ENCODE measurements at places on chromosomes 13 and 19.
A peak's percentile ranks its signal among the peaks of the same experiment; 100 is the strongest.

GRCh38 chr13:21683034-21683733, 12.3 kb downstream of the FGF9 start:
- DNase-seq = no peak

DNA sequence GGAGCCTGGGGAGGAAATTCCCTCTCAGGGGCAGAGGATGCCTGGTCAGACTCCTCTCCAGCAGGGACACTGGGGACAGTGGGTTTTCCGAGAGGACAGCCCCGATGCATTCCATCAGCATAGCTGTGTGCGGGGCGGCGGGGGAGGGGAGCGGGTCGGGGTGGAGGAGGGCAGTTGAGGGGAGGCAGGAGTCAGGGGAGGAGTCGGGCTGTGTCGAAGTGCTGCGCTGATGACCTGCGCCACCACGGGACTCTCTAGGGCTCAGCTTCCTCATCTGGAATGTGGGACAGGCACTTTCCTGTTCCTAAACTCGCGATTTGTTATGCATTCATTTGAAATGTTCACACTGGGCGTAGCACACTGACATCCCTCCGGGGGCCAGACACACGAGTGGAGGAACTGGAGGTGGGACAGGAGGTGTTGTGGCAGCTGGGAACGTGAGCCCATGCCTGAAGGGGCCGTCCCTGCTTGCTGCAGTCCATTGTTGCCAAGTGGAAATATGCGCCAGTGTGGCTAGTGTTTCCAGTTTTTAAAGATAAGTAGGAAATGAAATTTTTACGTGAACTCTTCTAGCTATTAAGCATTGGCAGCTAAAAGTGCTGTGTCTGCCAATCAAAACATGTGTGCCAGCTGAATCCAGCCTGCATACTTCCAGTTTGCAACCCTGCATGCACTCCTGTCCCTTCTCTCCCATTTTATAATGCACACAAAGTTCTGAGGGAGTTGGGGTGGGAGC, 43.3 kb downstream of the FLT1 start:
- DNase-seq = no peak

DNA sequence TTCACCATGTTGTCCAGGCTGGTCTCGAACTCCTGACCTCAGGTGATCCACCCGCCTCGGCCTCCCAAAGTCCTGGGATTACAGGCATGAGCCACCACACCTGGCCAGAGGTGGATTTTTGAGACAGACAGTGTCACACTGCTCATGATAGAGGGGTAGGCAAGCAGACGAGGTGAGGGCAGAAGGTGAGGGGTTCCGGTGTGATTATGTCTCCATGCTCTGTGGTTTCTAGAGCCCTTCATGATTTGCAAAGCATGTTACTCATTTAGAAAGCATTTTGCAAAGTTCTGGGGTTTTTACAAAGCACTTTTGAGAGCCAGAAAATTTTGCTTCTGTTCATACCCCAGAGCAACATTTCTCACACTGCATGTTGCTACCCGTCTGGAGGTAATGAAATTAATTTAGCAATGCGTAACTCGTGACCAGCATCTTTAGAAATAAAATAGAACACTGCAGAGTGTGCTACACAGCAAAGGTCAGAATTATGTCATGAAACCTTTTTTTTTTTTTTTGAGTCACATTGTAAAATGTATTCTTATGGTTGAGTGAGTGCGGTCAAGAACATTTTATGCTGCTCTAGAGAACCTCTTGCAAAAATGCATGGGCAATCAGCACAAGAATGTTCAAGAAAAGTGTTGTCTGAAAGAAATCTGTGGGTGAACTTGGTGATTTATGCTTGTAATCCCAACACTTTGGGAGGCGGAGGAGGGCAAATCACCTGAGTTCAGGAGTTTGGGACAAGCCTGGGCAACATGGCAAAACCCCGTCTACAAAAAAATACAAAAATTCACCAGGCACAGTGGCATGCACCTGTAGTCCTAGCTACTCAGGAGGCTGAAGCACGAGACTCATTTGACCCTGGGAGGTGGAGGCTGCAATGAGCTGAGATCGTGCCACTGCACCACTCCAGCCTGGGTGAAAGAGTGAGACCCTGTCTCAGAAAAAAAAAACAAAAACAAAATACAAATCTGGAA, 58.0 kb downstream of the MAP4K1 start:
- no peak for DNase-seq

DNA sequence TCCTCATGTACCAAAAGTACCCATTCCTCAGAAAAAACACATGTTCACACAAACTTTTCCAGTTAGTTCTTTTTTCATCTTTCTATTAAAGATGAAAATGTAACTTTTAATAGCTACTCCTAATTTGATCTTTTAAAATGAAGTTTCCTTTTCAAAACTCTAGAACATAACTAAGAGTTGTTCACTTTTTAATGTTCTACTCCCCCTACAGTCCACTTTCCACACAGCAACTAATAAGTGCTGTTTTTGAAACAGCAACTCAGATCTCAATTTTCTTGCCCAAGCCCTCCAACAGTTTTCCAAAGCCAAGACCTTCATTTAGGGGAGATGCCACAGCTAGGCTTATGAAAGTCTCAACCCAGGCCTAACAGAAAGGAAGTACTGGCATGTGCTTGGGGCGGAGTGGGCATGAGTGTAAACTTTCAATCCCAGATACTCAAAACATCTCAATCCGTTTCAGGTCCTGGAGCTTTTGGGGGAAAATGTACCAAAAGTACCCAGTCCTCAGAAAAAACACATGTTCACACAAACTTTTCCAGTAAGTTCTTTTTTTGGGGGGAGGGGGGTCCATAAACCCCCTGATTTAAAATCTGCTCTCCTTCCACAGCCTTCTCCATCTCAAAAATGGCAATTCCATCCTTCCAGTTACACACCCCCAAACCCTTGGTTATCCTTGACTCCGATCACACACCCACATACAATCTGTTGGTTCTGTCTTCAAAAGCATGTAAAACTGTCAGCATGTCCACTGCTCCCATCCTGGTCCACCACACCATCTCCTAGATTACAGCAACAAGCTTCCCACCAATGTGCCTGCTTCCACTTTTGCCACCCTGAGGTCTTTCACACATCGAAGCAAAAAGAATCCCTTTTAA, 2.0 kb downstream of the FBL start:
- peak; percentile 72 for DNase-seq

DNA sequence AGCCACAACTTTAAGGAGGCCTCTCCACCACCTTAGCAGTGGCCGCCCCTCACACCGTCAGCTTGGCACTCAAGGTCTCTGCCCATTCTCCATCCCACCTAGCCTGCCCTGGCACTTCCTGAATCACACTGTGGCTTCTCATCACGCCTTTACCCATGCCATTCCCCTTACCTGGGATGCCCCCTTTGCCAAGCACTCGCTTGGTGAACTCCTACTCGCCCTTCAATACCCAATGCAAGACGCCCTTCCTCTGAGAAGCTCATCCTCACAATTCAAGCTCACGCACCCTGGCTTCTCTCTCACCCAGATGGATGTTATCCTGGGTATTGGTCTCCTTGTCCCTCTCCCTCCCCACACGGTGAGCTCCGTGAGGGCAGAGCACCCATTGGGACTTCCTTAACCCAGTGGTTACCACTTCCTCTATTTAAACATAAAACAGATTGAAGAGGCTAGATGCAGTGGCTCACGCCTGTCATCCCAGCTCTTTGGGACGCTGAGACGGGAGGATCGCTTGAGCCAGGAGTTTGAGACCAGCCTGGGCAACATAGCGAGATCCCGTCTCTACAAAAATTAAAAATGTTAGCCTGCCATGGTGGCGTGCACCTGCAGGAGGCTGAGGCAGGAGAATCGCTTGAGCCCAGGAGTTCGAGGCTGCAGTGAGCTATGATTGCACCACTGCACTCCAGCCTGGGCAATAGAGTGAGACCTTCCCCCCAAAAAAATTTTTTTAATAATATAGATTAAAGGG, 12.6 kb upstream of the SHD start:
- DNase-seq = no peak

DNA sequence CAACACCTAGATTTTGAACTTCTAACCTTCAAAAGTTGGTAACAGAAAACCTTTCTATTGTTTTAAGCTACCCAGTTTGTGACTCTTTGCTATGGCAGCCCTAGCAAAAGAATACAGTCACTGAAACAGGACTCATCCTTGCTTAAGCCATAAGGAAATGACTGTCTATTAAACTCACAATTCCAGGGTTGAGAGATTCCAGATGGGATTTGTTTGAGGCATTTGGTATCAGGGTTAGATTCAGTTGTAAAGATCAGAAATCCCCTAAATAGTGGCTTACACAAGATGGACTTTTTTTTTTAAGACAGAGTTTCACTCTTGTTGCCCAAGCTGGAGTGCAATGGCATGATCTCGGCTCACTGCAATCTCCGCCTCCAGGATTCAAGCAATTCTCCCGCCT, 41.1 kb upstream of the RGCC start:
- no peak for DNase-seq

- DNase-seq = no peak
These were observed 148.0 kb downstream of the PTPRS start for GRCh38 chr19:5192568-5192967.

DNA sequence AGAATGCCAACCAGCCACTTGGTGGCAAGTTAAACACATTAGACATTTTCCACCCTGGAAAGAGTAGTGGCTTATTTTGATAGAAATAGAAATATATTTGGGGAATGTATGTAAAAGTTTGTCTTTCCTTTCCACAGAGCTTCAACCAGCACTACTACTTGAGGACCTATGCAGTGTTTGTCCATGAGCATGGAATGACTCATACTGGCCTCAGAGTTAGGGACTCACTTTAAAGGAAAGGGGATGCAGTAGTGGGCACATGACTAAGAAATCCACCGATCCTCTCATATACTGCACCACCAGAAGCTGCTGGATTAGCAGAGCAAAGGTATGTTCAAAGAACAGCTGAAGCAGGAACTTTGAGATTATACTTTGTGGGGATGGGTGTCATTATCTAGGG, 62.6 kb downstream of the LACC1 start:
- DNase-seq = no peak

- DNase-seq = peak; percentile 55
These were observed 1.3 kb downstream of the SOX21 start for GRCh38 chr13:94710881-94711560.

GRCh38 chr13:41848435-41849255, 112.3 kb downstream of the VWA8 start:
- no peak for DNase-seq

GRCh38 chr13:105773863-105774538, 761.5 kb downstream of the EFNB2 start:
- no peak for DNase-seq

DNA sequence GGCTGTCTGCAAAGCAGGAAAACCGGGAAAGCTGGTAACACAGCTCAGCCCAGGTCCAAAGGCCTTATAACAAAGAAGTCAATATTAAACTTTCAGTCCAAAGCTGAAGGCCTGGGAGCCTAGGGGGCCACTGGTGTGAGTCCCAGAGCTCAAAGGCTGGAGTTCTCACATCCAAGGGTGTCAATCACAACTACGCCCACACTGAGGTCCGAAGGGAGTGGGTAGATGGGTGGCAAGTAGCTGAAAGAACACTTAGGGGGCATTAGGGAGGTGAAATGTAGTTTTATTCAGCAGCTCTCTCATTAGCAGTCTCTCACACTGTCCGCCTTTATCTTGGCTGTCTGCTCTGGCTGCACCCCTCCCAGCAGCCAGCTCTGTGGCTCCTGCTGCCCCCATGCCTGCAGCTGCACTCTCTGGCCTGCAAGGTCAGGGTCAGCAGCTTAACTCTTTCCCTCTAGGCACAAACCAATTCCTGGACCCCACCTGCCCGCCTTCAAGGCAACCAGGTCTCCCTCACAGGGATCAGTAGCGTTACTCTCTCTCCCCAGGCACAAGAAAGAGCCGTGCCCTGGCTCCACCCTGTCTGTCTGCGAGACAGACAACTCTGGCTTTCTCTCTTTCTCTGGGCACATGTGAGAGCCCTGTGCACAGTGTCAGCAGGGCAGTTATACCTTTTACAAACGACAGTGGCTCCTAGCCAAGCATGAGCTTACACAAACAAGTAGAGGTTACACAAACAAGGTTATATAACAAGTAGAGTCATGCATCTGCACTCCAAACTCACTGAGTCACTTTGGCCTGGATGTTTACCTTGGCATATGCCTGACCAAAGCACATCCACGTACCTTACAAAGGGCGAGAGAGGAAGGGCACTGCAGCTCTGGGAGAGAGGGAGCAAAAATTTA, 249.4 kb upstream of the PCDH20 start:
- DNase-seq = no peak

DNA sequence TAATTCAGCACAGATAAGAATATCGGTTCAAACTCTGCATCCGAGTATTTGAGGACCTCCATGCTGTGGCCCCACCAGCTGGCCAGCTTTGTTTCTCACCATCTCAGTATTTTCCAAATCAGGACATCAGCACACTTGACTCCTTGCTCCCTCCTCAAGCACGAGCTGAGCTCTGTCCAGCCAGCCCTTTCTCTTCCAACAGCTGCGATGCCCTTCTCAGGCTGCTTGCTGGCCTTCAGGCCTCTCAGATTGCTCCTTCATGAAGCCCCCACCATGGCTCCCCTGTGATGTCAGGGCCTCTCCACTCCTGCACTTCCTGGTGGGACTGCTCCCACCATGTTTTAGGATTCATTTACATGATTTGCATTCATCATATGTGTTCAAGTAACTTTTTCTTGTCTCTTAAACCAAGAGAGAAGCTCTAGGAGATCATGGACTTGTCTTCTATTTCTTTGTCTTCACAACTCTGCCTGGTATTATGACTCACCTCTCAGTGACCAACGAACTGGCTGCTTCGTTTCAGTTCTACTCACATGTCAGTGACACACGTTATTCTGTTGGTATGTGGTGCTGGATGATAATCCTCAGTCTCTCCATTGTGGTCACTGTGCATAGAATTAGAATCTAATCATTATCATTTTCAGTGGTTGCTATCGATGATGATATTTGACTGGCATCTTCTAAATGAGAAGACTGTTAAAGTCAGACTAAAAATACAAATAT, 471.7 kb downstream of the EFNB2 start:
- DNase-seq = no peak

DNA sequence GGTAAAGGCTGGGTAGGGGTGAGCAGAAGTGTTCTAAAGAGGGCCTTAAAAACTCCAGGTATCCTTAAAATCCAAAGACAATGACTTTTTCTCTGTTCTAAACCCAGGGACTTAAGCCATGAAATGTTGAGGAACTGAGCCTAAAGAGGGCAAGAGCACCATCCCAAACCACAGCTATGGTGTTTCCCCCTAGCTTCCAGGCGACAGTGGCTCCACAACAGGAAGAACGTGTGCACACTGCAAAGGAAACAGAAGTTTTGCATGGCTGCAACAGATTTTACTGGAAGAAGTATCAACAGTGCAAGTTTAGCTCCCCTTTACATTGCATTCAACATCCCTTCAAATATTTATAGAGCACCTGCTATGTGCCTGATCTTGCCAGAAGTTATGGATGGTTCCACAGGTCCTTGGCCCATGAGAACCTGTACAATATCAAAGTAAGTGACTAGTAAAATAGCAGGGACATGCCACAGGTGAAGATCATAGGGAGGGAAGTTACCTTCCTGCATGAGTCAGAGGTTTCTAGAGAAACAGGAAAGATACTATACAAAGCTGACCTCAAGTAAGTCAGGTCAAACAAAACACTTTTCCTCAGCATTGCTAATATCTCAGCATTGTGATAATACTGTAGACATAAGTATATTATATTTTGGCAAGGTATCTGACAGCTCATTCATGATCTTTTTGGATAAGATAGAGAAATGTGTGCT, 8.4 kb upstream of the KCTD12 start:
- no peak for DNase-seq

- DNase-seq = no peak
These were observed 826.9 kb upstream of the PCDH9 start for GRCh38 chr13:68056816-68057710.
